ENCODE measurements at places on chromosomes 12 and 14.

DNA sequence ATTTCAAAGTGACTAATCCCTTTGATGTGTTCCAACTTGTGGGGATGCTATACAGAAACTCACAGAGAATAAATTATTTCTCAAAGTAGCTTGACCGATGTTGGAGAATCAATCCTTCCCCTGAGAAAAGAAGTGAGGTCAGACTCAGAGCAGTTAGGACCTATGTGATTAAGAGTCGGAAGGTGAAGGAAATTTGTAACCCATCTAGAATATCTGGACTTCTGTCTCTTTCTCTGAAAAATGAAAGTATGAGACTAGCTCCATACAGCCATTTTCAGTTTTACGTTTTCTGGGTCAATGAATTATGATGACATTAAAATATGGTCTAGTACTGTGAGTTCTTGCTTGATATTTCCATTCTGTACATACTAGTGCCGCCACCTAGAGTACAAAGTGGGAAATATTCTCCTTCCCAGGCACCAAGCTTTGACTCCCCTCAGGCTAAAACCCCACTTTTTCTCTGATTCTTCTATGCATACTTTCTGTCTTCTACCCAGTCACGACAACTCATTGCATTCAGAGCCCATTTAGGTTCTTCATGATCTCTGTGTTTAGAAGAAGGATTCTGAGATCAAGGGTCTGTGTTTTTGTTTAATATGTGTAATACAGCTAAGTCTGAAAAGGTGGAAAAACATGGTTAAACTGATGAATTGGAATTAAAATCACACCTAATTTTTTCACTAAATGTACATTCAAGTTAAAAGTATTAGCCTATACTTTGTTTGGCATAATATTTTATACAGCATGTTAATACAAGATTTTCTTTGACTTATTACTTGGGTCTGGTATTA, 6.9 kb upstream of the NTS start:
- DNase-seq, result peak; percentile 17

DNA sequence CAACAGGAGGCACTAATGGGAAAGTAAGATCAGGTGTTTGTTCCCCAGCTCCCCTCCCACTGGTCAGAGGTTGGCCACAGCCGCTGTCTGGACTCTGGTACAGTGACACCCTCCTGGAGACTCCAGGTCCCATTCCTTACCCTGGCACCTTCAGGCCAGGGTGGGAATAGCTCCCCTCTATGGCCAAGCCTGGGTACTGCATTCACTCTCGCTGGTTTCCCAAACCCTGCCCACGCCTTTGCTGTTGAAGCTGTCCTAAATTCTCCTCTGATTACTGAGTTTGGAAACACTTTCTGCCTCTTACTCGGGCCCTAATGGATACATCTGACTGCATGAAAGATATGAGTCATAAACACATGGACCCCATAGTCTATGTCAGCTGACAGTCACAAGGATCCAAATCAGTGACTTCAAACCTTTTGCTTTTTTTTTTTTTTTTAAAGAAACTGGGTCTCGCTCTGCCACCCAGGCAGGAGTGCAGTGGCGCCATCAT, 17.9 kb downstream of the HRK start:
- DNase-seq, result no peak

DNA sequence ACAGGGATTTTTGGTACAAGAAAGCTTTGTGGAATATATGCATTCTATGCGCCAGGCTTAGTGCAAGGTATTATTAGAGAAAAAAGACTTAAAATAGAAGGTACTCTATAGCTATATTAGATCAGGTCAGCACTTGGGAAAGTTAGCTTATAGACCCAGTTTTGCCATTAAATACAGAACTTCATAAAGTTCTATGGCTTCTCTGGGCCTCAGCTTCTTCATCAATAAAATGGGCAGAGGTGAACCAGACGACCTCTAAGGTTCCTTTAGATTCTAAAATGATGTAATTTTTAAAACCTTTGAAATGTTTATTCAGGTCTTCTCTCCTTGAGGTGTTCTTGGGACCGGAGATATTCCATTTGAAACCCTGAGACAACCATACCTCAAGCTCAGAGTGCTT, 7.1 kb downstream of the CNPY2 start:
- DNase-seq, result no peak

- no peak for DNase-seq
Observed at GRCh38 chr12:94516985-94517384, 57.3 kb upstream of the CEP83 start.

- no peak for DNase-seq
Observed at GRCh38 chr12:129617849-129618248, 286.0 kb downstream of the TMEM132D start.

GRCh38 chr12:13071305-13072280, 27.4 kb downstream of the FAM234B start:
- no peak for DNase-seq
